Jurkat, Clone E6-1 (cell line): ENCODE measurements at places on chromosomes 12 and 14.

GRCh38 chr12:31650918-31651317 is 8.6 kb upstream of the ETFBKMT start:
- DNase-seq, result no peak

- DNase-seq, result no peak
Observed at GRCh38 chr12:3077572-3078081, 448 bp downstream of the TSPAN9 start.

DNA sequence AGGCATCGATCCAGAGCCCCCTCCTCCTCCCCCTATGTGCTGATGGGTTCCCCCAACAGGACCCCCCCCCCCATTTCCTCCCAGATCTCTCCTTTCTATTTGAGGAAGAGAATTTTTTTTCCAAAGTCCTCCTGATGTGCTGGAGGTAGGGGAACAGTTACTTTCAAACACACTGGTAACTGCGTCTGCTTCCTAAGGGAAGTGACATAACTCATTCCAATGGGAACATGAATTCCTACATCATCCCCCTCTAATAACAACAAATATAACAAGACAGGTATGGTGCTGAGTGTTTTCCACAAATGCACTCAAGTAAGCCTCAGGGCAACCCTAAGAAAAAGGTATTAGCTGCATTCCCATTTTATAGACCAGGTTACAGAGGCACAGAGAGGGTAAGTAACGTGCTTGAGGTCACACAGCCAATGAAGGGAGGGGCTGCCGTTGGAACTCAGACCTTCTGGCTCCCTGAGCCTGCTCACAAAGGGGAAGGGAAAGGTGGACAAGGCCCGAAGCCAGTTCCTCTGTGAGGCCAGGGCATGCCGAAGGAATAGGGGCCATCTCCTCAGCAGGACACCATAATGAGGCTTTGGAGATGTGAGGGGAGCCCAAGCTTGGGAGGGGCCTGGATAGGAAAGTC is 121.1 kb upstream of the NCOR2 start:
- DNase-seq, result no peak

DNA sequence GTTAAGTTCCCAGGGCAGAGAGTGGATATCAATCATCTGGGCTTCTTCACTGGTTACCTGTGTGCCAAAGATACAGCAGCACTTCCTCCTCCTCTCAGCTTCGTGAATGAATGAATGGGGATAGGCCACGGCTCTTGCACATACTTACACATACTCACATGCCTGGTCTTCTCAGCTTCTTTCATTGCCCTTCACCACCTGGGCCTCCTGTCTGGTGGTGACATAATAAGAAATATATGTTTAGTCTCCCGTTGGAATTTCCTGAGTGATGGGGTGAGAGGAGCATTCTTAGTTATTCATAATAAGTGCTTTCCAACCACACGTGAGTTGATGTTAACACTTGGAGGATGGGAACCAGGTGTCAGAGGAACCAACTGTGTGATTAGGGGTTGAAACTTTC is 268.1 kb upstream of the RMST start:
- no peak for DNase-seq

DNA sequence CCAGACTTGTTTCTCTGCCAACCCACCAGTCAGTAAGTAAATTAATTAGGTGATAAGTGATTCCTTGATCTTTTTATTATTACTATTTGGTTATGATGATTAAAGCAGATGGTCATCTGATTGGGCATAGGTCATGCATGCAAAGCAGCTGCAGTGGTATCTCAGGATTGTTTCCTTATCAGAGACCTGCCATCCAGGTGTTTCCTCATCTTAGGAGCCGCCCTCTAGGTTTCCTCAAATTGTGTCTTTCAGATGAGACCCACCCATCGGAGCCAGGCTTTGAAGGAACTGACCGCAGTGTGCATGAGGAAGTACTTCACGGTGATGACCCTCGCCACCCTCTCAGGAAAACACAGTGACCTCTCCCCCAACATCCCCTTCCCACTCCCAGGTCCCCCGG is 63.3 kb downstream of the ZFP36L1 start:
- DNase-seq, result no peak

- no peak for DNase-seq
Observed at GRCh38 chr12:4562034-4562657, at the start of gene DYRK4. TSS of gene DYRK4 (plus strand) at chr12:4562208. CDS start at chr12:4562246, 38 bp downstream.

DNA sequence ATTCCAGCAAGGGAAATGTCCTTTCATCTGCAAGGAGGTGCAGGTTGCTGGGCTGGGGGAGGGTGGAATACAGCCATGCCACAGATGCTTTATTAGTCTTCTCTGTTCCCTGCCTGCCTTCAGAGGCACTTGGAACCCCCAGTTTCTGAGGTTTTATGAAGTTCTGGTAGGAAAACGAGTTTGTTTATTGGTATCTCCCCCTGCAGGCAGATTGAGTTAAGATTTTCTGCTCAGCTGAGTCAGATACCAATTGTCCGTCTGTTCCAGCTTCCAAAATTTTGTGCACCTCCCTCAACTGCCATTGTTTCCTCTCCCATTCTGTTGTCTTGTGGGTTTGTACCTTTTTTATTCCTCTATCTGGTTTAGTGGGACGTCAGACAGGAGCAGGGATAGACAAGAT is 155.6 kb downstream of the ETV6 start:
- peak; percentile 84 for DNase-seq

- DNase-seq, result no peak
Observed at GRCh38 chr14:33454707-33455106, 496.2 kb downstream of the EGLN3 start.

DNA sequence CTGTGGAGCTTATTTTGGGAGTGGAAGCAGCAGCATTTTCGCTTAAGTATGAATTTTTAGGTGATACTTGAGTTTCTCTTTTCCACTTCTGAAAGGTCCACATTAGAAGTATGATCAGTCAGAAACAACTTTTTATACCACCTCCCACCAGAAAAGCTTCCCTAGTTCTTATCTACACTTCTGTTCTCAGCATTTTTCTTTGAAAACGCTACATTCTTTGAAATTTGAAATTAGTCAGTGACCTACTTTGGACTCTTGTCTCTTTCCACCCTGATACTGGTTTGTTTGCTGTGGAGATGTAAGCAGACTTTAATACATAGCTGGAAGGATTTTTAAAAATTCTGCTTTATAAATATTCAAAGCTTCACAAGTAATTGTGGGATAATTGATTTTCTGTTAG is 22.2 kb downstream of the PCBP2 start:
- no peak for DNase-seq

GRCh38 chr12:53998110-53998899 is 1.7 kb upstream of the HOXC9 start:
- DNase-seq, result no peak

DNA sequence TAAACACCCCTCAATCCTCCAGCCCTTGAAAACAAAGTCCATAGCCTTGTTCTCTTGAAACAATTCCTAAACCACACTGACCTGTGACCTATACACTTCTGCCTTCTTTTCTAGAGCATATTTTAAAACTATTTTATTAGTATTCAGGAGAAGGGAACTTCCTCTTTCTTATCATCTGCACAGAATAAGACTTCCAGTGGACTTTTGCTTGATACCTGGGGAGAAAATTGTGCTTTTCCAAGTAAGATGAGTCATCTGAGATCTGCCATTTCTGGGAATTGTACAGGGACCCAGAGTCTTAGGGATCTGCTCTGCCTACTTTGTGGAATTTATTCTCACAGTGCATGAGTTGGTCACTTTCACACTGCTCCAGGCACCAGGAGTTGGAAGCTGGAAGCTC is 10.5 kb upstream of the WNT5B start:
- no peak for DNase-seq

DNA sequence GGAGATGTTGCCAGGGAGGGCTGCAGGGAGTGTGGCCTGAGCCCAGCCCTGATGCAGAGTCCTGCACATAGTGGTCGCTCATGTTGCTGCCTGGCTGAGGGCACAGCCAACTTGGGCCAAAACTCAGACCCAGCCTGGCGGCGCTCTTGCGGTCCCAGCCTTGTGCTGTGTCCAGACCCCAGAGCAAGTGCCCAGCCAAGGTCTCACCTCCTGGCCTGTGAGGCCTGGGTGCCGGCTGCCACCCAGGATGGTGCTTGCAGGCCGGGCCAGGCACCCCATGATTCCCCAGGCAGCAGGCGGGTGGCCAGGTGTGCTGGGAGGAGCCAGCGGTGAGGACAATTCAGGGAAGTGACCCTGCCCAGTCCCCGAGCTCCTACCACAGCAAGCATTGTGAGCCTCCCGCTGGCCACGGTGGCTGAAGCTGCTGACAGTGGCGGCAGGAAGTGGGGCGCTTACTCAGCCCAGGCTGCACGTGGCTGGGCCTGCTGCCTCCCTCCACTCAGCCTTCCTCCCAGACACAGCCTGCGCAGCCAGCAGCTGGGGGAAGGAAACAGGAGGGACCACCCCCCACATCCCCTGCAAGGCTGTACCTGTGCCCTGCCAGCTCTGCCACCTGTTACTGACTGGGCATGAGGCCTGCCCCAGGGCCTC is 17.7 kb upstream of the PGF start:
- DNase-seq, result peak; percentile 36

- DNase-seq, result no peak
Observed at GRCh38 chr12:182381-182892, 31.5 kb downstream of the SLC6A12 start.

- no peak for DNase-seq
Observed at GRCh38 chr14:100836311-100836805, 10.4 kb downstream of the MEG3 start.

DNA sequence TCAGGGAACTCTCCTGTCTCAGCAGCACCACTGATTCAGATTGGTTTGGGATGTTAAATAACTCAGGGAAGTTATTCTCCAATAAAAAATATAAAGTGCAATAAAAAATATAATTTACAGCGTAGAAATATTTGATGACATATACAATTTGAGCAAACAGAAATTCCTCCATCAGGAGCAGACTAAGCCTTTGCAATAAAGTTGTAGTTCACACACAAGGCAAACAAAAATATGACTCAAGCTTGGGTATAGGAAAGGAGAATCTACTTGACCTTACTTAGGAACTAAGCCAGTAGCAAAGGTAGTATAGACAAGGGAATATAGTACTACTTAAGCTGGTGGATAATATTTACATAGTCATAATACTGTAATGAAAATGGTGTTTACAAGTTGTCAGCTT is 264.1 kb downstream of the KIF21A start:
- no peak for DNase-seq

- no peak for DNase-seq
Observed at GRCh38 chr14:85531141-85531586, 1.2 kb downstream of the FLRT2 start.

DNA sequence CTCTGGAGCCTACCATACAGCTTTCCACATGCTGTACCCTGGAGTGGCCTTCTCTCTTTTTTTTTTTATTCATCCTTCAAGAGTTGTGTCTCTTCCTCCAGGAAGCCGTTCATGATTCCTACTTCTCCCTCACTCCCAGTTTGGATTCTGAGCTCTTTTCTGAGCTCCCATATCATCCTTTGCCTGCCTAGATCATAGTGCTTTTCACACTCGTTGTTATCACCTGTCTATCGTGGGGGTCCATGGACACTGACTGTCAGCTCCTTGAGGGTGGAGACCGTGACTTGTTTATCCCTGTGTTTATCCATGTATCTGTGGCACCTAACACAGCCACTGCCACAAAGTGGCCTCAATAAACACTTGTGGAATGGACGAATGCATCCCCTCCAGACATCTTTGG is 7.0 kb downstream of the AK7 start:
- DNase-seq, result no peak

- no peak for DNase-seq
Observed at GRCh38 chr12:18849080-18849479, 111.2 kb downstream of the CAPZA3 start.

- DNase-seq, result no peak
Observed at GRCh38 chr12:131912518-131913274, 16.4 kb upstream of the PUS1 start.

DNA sequence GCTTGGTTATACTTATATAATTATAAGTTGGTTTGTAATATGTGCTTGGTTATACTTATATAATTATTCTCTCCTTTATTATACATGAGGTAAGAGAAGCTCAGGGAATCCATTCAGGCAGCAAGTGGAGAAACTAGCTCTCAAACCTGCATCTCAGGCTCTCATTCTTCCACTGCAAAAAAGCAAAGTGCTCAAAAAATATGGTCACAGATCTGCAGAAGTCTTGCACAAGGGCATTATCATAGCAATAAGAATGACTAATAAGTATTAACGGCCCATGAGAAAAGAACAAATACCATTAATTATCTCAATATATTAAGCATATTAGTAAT is 476 bp upstream of the TRAFD1 start:
- no peak for DNase-seq

DNA sequence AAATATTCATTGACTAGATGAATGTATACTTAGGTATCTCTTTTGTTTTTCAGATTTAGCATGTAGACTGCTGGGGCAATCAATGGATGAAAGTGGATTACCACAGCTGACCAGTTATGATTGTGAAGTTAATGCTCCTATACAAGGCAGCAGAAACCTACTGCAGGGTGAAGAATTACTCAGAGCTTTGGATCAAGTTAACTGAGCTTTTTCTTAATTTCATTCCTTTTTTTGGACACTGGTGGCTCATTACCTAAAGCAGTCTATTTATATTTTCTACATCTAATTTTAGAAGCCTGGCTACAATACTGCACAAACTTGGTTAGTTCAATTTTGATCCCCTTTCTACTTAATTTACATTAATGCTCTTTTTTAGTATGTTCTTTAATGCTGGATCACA is 15.3 kb upstream of the SNAPC1 start:
- no peak for DNase-seq

DNA sequence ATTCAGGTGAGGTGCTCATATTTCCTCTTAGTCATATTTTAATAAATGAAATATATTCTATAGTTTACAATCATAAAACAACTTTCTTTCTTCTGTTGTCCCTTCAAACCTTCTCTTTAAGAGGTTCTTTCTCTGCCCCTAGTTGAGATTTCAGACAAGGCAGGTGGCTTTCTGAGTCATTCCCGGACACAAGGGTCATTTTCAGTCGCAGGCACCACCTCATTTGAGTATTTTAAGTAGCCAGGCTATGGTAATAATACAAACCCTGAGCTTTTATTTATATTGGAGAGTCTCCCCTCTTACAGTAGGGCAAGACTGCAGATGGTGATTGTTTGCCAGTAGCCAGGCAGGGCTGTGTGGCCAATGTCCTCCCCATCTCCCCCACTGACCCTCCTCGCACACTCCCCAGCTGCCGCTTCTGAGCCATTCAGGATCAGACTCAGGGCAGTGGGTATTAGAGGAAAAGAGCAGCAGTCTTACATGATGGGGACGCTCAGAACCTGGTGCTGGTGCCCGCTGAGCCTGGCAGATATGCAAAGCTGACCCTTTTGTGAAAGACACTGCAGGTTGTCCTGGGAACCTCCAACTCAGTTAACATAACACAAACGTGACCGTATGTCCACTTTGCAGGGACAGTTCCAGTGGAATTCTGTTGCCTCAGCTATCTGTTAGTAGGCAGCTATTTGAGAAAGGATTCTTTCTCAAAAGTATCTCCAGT is 101.1 kb upstream of the BCL2L14 start:
- DNase-seq, result no peak
